CD4-positive, alpha-beta memory T cell (primary cell): ENCODE measurements at places on chromosomes 4 and X. TPM values are rescaled to one million over a fixed set of nuclear protein-coding genes. Genes with fewer than 3 reads are reported as not detected.

DNA sequence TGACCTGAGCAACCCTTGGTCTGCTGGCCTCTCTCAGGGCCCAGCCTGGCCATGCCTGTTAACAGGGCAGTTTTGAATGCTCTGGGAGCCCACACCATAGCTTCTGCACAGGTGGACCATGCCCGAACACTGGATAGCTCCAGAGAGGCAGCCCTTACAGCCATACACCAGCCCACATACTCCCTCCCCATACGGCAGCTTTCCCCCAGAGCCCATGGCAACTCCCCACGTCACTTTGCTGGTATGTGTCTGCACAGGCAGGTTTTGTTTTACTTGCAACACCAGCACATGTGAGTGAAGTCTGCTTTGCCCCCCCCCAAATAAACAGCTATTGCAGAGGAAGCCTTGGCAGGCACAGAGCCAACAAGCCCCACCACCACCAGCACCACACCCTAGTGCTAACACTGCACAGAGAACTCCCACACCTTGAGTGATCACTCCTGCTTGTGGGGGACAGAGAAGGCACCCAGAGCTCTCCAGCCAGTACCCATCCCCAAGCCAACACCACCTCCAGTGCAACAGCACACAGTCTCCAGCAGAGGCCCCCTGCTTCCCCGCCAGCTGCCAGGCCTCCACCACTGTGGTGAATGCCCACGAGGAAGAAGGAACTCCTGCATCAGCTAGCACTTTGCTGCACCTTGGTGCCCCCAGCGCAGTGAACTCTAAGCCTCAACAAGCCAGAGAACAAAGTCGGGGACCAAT is 87.3 kb downstream of the STPG2 start:
- DNase-seq = no peak

DNA sequence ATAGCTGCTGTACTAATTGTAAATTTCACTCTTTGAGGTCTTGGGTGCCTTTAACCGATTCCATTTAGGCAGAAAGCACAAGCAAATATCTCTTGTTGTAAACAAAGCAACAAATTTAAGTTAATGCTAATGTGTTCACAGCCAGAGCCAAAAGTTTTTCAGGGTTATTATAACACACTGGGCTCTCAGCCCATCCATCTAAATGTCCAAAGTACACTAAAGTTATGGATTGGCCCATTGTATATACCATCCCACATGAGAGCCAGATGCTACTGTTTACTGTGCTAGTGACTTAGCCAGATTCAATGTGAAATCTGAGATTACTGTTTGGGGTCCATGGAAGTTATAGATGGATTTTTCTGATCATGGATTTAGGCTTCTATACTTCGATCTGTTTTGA is 186.7 kb downstream of the LARP7 start:
- no peak for DNase-seq

GRCh38 chr4:113060853-113061252 is 11.4 kb downstream of the ANK2 start:
- DNase-seq = no peak

DNA sequence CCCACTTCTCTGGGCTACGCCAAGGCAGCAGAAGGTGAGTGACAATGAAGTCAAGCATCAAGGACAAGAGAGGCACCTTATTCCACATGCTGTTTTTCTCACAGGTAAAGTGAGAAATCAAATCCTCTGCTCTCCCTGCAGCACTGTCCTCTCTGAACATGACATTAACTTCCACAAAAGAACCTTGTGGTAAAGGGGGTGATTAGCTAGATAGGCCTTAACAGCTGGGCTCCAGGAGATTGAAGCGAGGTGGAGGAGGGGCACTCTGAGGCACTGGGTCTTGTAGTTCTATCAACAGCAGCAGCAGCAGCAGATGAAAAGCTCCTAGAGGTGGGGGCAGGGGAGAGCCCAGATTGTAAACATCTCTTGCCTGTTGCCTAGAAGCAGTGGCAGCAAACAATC is 96.8 kb upstream of the CXXC4 start:
- no peak for DNase-seq

PITX2 gene
- total RNA-seq = not detected

DNA sequence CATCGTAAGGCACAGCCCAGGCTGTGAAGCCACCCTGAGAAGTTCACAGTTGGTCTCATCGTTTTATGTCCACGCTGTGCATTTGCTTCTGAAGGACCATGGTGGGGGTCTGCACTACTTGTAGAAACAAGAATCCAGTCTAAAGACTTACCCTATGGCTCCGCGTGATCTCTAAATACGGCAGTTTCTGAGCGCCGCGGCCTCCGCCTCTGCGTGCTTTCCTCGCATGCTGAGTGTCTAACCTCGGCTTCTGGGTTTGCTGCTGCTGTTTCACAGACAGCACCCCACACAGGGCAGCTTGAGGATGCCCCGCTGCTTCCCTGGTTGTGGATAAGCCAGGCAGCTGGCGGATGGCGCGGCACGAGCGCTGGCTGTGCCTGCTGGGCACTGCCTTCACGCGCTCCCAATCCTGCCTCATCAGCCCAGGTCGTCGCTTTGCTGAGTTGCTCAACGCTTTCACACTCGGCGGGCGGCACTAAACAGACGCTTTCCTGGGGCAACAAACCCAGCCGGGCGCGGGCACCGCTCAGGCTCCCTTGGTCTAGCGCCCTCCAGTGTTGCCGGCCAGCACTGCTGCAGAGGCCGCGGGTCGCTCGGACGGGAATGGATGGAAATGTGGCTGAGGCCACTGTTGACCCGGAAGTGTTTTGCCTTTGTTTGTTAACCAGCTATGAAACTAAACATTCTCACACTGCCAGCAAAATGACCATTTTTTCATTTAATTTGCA is 39.2 kb downstream of the FGFRL1 start:
- DNase-seq = no peak

GRCh38 chr4:26273616-26273980 is 47.2 kb upstream of the RBPJ start:
- no peak for DNase-seq
